Activated T-cell treated with anti-CD3 and anti-CD28 coated beads for 24 hours (primary cell): ENCODE measurements at places on chromosomes 2 and 18.

- no peak for DNase-seq
Measured at GRCh38 chr18:55287149-55287806, 300.7 kb downstream of the TCF4 start.

DNA sequence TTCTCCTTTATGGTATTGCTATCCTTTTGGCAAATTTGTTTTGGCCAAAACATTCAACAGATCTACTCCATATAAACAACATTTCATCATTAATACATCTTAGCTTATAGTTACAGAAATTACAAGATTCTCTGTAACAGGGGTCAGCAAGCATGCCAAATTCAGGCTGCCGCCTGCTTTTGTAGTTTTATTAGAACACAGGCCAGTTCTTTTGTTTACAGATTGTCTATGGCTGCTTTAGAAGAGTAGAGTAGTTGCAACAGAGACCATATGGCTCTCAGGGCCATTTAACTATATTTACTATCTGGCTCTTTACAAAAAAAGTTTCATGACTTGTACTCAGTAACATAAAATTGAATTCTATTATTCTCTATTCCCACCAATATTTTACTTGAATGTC, 53.9 kb downstream of the LNPK start:
- DNase-seq, result no peak

- no peak for DNase-seq
Measured at GRCh38 chr2:174112073-174112472, 136.3 kb downstream of the OLA1 start.

GRCh38 chr2:128868686-128869551, 550.3 kb upstream of the HS6ST1 start:
- DNase-seq, result no peak

DNA sequence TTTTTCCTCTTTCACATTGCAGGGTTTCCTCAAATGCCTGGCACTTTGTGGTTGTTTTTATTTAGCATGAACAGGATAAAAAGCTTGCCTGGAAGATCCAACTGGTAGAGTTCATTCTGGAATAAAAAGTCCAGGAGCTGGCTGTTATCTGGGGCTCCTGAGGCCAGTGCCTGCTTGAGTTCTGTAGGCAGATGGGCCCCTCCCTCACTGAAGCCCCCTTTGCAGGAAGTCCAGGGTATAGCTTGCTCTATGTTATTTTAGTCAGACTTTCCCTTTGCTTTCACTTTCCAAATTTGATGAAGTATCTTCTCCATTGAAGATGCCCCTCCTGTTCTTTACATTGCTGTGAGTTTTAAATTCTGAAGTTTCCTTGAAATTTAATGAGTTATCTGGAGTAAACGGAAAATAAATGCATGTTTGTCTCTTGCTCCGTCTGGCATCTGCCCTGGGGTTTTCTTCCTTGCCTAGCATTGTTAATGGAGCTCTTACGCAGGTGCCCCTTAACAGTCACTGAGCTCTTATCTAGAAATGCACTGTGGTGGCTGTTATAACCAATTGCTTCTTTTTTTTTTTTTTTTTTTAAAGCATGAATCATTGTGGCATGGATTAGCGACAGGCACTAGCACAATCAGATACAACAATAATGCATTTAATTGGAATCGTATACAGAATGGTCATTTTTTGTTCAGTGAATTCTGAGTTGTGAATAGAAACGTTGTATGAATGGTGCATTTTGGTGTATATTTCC, 27.0 kb upstream of the LPIN1 start:
- no peak for DNase-seq

DNA sequence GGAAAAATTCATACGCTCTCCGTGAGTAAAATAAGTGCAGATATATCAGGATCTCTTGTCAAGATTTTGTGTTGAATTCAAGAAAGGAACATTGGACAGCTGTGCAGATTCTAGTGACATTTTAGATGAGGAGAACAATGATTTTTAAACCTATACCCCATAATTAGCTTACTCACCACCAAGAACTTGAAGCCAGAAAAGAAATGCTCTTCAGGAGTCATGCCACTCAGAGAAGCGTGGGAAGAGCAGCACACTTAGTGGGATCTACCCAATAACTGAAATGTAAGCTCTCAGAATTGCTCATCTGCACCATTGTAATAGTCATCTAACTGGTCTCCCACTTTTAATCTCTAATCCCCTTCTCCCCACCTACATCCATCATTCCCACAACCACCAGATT, 9.2 kb upstream of the ERMN start:
- DNase-seq, result no peak

DNA sequence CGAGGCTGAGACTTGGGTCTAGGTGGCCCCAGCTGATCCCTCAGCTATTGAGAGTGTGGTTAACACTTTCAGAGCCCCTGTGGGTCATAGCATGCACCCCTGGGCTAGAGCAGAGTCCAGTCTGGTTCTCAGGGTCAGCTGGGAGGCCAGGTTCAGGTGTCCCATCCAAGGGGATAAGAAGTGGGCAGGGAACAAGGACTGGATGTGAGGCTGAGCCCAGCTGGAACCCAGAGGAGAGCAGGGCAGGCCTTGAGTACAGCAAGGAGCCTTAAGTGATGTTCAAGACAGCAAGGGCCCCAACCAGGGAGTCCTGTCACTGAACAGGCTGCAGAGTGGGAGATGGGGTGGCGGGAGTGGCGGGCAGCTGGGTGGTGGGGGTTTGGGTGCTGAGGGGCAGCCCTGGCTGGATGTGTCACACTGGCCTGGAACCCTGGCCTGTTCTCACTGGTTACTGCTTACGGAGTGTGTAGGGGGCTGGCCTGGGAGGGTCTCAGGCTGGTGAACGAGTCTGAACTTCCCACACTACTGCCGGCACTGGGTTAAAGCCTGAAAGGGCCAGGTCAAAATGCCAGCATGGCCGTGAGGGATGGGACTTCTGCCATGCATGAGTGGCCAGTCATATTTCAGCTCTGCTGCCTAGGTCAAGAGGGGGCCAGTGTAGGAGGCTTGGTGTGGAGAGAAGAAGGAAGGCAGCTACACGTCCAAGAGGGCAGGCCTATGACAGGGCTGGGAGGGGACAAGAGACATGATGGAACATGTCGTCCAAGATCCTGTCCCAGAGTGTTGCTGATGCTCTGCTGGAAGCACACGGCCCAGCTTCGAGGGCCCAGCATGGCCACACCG, 13.6 kb downstream of the TMEM185B start:
- DNase-seq, result no peak

DNA sequence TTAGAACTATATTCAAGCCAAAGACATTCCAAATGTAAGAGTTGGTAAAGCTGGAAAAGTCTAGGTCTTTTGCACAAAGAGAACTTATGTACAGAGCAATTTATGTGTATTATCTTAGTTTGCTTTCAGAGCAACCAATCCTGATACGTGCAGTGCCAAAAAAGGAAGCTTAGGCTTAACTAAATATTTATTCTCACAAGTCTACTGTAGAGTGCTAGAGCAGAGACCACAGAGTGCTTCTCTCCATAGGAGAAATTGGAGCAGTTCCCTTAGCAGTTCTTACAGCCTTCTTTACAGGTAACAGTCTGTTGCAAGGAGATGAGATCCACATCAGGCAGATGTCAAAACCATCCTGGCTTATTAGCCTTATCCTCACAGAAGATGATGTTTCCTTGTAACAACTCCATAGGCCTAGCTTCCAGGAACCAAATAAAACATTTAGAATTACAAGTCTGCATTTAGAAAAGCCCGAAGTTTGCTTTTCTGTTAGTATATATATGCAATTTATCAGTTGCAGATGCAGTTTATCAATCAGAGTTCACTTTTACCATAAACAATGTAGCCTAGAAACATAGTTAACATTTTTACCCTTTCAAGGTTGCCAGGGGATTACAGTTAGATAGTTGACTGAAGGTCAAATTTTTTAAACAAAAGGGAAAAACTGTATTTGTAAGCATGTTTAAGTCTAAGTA, 250.6 kb upstream of the KCNJ3 start:
- no peak for DNase-seq

GRCh38 chr18:52979892-52980291, 639.9 kb downstream of the DCC start:
- no peak for DNase-seq

DNA sequence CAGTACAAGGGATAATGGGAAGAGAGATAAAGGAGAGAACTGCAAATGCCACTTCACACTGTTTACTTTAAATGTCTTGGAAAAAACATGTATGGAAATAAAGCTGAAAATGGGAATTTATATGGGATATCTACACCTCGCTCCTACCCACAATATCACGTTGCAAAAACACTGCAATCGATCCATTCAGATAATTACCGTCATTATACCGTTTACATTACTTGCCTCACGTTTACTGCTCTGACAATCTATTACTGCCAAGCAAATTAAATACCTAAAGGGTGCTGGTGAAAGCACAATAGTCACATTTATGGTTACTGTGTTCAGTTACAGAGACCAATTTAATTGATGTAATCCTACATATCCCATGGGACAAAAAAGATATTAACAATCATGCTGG, 214.7 kb upstream of the LYPD1 start:
- DNase-seq, result no peak

DNA sequence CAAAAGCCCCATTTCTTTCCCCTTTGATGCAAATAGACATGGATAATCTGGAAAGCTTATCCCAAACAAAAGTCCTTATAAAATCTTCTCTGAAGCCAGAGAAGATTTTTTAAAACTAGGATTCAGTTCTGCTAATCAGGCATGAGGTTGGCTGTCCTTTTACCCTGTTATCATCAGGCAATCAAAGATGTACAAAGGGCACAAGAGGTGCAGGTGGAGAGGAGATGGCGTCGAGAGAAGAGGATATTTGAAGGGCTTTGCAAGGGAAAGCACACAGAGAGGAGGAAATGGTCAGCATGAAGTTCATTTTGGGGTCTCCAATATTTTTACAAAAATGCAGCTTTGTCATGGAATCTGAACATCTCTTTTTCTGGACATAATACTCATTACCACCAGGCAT, 88.5 kb downstream of the KLF7 start:
- DNase-seq, result no peak

DNA sequence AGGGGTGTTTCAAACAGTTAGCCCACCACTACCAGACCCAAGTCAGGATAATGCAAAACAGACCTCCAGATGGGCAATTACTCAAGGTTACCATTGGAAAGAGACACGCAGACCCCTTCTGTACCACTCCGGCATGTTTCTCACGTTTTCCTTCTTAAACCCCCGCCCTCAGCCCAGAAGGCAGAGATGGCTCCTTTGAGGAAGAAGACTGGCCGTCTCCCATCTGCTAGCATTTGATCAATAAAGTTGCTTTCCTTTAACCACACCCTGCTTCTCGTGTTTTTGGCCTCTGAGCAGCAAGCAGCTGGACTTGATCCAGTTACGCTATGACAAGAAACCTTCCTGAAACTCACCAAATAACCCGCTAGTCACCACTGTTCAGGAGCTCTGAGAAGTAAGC, 1012.4 kb upstream of the GYPC start:
- DNase-seq, result no peak

GRCh38 chr2:3149441-3150217, 228.0 kb downstream of the EIPR1 start:
- DNase-seq, result no peak

GRCh38 chr2:107405261-107405660, 421.4 kb upstream of the RGPD4 start:
- DNase-seq, result no peak

DNA sequence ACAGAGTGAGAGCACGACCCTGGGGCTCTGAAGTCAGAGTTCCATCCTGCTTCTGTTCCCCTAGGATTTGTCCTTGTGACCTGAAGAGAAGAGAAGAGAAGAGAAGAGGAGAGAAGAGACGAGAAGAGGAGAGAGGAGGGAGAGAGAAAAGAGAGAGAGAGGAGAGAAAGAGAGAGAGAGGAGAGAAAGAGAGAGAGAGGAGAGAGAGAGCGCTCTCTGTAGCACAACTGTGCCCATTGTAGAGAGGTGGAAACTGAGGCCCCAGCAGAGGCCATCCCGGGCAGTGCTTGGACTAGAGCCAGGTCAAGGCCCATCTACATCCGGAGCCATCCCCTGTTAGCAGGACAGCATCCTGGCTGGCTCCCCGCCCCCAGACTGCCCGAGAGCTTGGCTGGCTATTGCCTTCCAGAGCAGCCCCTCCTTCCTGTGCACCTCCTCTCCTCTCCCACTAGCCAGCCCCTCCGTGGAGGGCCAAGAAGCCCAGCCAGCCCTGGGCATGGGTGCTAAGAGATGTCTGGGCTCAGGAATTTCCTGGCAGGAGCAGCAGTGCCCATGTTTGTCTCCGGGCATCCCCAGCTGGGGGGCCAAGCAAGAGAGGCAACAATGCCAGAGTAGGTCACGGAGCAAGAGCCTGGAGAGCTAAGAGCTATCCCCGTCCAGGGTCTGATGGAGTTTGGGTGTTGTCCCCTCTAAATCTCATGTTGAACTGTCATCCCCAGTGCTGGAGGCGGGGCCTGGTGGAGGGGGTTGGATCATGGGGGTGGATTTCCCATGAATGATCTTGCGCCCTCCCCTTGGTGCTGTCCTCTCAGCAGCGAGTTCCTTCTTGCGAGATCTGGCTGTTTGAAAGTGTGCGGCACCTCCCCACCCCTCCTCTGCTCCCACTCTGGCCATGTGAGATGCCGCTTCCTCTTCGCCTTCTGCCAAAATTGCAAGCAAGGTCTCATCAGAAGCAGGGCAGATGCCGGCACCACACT, 18.2 kb upstream of the GPR55 start:
- DNase-seq, result peak; percentile 41

GRCh38 chr2:10775021-10775780, 37.4 kb downstream of the PDIA6 start:
- DNase-seq, result no peak

DNA sequence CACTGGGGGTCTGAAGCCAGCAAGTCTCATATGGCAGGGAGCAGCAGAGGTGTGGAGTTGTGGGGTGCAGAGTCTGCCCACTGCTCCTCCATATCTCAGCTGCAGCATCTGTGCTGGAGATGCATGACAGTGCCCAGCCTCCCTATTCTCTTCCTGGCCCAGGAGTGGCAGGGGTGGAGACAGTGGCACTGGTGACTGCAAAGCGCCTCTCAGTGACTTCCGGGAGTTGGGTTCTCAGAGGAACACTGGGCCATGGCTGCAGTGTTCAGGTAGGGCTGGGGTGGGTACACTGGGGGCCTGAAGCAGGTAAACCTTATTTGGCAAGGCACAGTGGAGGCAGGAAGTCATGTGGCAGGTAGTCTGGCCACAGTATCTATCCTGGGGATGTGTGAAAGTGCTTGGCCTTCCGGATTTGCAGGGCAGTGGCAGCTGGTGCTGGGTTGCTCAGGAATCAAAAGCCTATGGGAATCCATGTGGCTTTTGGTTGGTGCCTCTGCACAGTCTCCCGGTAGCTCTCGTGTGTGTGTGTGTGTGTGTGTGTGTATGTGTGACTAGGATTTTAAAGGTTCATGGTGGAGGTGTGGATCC, 60.3 kb upstream of the THUMPD2 start:
- no peak for DNase-seq

DNA sequence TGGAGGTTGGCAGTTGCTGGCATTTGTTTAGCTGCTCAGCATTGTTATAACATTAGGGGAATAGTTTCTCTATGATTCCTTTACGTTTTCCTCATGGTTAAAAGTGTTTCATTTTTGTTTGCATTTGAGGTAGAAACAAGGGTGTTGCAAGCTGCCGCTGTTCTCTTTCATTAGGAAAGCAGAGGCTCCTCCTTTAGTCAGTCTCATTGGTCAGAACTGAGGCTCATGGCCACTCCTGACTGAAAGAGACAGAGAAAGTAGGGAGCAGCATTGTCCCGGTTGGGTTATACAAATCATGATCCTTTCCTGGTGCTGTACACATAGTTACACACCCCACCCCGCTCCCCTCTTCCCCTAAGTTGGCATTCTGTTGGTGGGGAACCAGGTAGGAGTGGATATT, 59.8 kb upstream of the PTH2R start:
- DNase-seq, result no peak

GRCh38 chr2:715854-716560, 38.8 kb upstream of the TMEM18 start:
- DNase-seq, result no peak

- no peak for DNase-seq
Measured at GRCh38 chr18:12879840-12880540, 4.0 kb downstream of the PTPN2 start.

GRCh38 chr2:20584399-20585358, 66.2 kb downstream of the HS1BP3 start:
- no peak for DNase-seq
